Right renal cortex interstitium (tissue), 3 donors: ENCODE measurements at places on chromosomes 1 and 21. TPM values are rescaled to one million over a fixed set of nuclear protein-coding genes. Genes with fewer than 3 reads are reported as not detected.

GRCh38 chr1:15184436-15185241 is 31.1 kb downstream of the TMEM51 start:
- no peak for DNase-seq

DNA sequence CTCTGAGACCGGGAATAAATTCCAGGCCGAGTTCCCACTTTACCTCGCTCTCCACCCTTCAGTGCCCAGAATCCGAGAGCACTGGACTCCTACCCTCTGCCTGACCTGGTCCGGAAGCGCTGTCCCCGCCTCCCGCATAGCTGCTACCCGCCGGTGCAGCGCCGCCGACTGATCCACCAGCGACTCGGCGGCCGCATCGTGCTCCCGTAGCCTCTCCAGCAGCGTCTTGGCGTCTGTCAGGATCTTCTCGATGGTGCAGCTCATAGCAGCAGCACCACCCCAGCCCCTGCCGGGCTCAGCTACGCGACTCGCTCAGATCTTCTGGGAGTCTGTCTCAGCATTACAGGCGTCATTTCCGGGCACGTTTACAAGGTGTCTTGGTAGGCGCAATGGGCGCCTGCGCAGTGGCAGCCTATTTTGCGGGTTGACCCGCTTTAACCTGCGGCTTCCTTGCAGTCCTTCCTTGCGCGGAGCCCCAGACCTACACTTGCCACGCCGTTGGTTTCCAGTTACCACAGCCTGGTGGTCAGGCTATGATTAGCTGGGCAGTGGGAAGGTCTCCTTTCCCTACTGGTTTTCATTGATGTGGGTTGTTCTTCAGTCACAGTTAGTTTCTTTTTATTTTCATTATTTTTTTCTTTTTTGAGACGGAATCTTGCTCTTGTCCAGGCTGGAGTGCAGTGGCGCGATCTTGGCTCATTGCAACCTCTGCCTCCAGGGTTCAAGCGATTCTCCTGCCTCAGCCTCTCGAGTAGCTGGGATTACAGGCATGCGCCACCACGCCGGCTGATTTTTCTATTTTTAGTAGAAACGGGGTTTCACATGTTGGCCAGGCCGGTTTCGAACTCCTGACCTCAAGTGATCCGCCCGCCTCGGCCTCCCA is at the start of gene SIKE1:
SIKE1 (minus strand) TSS at position 342 of the 883 bp plus-strand sequence; CDS start at position 264, 78 bp downstream.
- peak; percentile 91 for DNase-seq

DNA sequence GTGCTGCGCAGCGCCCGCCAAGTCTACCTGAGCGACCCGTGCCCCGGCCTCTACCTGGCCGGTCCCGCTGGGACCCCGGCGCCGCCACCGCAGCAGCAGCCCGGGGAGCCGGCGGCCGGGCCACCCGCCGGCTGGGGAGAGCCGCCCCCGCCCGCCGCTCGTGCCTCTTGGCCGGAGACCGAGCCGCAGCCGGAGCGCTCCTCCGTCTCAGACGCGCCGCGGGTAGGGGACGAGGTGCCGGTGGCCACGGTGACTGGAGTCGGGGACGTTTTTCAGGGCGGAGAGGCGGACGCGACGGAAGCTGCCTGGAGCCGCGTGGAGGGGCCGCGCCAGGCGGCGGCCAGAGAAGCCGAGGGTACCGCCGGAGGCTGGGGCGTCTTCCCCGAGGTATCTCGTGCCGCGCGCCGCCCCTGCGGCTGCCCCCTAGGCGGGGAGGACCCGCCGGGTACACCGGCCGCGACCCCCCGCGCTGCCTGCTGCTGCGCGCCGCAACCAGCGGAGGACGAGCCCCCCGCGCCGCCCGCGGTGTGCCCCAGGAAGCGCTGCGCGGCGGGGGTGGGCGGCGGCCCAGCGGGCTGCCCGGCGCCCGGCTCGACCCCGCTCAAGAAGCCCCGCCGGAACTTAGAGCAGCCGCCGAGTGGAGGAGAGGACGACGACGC is 646 bp downstream of the IER5 start:
- DNase-seq, result no peak

DNA sequence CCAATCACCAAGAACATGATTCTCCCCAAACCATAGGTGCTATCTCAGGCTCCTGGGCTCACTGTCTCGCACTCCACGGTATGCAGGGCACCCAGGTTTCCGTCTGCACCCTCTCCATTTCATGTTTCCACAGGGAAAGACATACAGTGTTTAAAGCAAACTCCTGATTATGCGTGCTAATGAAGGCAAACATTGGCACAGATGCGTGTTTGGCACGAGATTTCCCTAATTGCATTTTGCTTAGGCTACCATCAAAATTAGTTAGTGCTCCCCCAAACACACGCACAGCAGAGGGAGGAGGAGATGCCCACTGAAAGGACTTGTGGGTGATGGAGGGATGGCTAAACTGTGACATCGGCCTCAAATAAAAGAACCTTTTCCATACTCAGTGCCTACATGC is 32.2 kb upstream of the TIAM1 start:
- DNase-seq, result no peak

GRCh38 chr1:37602750-37603694 is 7.3 kb upstream of the GNL2 start:
- no peak for DNase-seq

DNA sequence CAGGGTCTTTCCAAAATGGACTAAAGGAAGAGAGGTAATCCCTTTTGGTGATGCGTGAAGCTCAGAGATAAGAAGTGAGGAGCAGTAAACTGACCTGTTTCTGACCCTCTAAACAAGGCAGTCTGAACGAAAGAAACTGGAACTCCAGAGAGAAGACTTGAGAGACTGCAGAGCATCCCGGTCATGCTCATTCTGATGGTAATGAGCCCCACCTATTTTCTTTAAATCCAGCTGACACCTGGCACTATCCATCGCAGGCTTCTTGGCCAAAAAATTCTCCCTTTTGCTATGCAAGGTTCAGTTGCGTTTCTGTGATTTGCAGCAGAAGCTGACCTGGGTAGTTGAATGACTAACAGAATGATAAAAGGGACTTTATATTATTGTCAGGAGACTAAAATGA is 105.9 kb upstream of the KCNK2 start:
- DNase-seq, result no peak

- DNase-seq, result no peak
Observed at GRCh38 chr1:81408419-81408818, 392.3 kb upstream of the ADGRL2 start.

GRCh38 chr1:193519922-193520321 is 333.5 kb upstream of the B3GALT2 start:
- DNase-seq, result no peak

GRCh38 chr1:70420320-70420719 is 9.3 kb downstream of the CTH start:
- DNase-seq, result no peak

- no peak for DNase-seq
Observed at GRCh38 chr1:203151362-203152157, 24.0 kb downstream of the ADORA1 start.

DNA sequence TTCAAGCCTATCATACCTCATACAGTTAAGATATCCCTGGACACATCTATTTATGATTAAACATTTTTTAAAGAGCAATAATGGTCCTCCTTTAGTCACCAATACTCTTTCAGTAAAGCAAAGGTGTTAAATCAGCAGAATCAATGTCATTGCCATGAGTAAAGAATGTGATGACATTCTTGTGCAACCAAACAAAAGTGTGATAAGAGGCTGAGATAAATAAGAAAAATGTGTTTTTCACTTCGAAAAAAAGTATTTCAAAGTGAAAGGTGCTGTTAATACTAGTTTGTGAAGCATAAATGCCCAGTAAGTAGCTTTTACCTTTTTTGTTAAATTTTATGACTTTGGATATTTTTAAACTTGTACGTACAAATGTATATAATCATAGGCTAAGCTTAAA is 8.4 kb downstream of the SLC44A5 start:
- no peak for DNase-seq

DNA sequence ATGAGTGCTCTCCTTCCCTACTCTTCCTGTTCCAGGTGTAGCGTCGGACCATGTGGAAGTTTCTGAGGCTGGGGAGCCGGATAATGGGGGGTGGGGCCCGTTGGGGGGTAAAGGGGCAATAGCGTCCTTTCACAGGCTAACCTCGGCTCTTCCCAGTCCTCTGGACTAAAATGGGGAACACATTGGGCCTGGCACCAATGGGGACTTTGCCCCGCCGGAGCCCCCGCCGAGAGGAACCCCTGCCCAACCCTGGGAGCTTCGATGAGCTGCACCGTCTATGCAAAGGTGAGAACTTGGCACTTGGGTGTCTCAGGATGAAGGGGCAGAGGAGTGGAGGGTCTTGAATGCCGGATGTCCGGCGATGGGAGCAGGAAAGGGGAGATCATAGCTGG is 456 bp downstream of the TOMM40L start:
- DNase-seq, result no peak

DNA sequence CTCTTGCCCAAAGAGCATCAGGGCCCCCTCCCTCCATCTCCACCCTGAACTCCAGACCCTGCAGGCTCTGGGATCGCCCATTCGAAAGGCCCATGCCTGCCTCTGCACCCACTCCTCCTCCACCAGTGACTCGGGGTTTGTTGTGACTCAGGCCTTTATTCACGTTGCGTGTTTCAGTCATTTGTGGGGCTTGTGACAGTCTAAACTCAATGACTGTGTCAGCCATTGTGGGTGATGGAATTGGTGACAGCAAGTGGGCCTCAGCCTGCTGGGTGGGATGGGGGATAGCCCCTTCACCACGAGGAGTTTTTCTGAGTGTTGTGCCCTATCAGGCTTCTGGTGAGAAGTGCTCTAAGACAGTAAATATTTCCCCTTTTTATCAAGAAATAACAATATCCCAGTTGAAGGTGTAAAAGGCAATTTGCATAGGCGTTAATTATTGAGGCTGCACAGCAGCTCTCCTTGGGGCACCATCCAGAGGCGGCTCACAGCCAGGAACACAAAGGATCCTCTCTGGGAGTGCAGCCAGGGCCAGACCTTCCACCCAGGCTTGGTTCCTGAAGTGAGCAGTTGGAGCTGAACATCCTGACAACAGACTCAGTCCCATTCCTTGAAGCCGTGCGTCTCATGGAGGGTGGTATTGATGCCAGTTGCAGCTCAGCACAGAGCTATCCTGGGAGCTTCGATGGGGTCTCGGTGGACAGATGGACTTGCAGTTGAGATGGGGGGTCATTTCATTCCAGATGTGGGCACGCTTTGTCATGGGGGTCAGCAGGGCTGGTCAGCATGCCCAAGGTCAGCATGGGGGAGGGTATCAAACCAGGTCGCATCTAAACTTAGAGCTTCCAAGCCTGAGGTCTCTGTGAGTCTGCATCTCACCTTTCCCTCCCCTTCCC is 135.6 kb upstream of the CACNA1E start:
- no peak for DNase-seq

GRCh38 chr1:202586018-202586821 is 124.0 kb downstream of the SYT2 start:
- no peak for DNase-seq

- peak; percentile 93 for DNase-seq
Observed at GRCh38 chr1:16206547-16207317, 5.7 kb downstream of the ARHGEF19 start.

DNA sequence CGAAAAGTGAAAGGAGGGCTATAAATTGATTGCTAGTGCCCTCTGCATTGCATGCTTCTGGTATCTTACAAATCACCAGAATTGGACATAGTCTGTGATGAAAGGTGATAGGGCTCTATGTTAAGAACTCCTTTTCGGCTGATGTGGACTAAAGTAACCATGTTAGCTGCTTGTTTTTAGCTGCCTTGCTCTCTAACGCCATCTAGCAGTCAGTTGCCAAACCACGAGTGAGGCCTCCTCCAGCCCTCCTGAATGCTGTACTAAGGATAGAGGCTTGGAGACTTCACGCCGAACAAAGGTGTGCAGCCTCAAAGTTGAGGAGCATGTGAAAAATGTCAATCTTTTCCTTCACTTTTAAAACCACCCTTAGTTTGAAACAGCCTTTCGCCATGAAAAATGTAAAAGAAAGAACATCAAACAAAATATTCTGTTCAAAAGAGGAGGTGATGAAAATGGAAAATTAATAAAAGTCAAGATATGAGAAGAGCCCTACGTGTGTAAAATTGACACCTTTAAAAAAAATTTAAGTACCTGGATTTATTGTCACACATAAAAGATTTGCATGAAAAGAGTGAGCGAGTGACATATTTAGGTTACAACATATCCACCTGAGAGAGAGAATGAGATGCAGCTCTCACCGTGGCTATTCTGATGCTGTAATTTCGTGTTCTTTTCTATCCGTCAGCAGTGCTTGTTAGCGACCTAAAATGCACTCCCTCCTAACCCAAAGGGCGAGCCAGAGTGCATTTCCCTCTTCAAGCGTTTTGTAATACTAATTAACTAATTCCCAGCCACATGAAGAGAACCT is 8.1 kb downstream of the LRRC53 start:
- peak; percentile 31 for DNase-seq

GRCh38 chr1:156508205-156508954 is 7.8 kb upstream of the MEF2D start:
- DNase-seq, result no peak

DNA sequence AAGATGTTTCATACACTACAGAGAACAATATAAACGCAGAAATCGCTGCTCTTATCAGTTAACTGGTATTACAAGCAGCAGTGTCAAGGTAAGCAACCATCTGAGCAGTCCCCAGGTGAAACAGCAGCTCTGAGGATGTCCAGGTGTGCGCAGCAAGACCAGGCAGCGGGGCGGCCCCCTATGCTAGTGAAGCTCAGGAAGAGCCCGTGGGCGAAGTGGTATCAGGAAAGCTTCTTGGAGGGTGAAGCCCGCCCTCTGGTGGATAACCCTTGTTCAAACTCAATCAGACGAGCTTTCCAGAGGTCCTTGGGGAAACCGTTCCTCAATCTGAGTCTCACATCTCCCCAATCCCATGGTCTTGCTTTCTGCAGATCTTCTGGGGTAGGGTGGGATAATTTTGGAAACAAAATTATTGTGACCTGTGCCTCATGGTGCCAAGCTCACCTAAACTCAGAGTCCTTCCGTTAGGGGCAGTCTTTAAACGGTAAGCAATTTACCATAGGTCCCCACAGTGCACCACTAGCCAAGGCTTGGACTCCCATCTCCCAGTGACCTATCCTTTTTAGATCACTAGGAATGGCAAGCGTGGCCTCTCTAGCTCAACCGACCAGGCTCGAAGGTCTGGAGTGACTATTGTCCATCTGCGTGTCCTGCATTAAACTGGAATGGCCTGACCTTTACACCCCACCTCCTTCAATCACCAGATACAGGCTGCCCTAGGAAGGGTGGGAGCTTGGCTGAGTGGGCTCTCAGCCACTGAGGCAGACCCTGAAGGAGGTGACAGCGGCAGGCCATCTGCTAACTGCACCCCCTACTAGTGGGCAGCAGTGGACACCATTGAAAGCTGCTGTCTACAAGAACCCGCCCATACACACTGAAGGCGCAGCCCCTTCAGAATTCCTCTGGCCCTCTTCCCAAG is 13.6 kb upstream of the FAM110D start:
- DNase-seq, result no peak

DNA sequence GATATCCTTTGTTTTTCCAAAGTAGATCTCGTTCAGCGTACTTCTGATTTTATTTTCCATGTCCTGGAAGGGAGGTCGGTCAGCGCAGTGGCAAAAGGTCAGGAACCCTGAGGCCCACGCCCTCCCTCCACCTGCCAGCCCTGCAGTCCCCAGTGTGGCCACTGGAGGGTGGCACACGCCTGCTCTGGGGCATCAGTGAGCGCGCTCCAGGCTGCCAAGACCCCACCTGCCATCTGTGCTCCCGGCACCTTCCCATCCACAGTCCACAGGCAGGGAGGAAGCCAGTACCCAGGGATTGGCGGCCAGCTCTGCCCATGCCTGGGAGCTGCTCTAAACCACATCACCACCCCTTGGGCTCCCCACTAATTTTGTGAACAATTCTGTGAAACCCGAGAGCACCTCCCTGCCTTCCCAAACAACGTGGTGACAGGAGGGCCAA is 32.3 kb downstream of the SLC66A1 start:
- no peak for DNase-seq

The OR2L3 gene
- not detected for polyA plus RNA-seq

The BRDT gene
- not detected for polyA plus RNA-seq

The OLFML2B gene
- polyA plus RNA-seq, result 10.4 TPM

The SLC45A1 gene
- 3.5 TPM for polyA plus RNA-seq

The MYCL gene
- 6.7 TPM for polyA plus RNA-seq

The TESK2 gene
- 6.5 TPM for polyA plus RNA-seq

The SH2D1B gene
- polyA plus RNA-seq, result 0.31 TPM
